ENCODE measurements at places on chromosomes 16 and 17. TPM values are rescaled to one million over a fixed set of nuclear protein-coding genes. Genes with fewer than 3 reads are reported as not detected.
A peak's percentile ranks its signal among the peaks of the same experiment; 100 is the strongest.

GRCh38 chr17:42623732-42624596, 14.5 kb downstream of the TUBG1 start:
- DNase-seq: no peak

NUTF2 gene
- total RNA-seq: 549 TPM

DNA sequence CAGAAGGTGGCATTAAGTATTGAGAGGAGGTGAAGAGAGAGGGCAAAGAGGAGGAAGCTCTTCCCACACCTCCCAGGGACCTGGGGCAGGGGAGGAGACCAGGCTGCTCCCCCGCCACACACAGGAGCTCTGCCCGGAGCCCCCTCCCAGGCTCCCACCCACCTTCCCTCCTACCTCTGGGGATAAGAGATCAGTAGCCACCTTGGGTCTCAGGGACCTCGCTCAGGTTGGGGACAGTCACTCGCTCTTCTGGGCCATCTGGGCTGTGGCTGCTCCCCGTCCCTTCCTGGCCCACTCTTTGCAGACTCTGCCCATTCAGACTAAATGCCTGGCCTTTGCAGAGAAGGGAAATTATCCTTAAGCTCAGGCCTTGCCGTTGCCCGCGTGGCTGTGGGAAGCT, 14.9 kb upstream of the C16orf74 start:
- no peak for DNase-seq

DNA sequence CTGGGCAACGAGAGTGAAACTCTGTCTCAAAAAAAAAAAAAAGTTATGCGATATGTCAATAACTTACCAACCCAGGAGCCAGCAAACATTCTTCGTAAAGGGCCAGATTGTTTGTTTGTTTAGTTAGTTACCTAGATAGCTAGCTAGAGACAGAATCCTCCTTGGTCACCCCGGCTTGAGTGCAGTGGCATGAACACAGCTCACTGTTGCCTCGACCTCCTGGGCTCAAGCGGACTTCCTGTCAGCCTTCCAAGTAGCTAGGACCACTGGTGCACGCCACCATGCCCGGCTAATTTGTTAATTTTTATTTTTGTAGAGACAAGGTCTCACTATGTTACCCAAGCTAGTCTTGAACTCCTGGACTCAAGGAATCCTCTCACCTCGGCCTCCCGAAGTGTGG, 113.0 kb downstream of the LITAF start:
- peak; percentile 19 for DNase-seq

GRCh38 chr16:22240023-22240710, 34.1 kb downstream of the EEF2K start:
- no peak for DNase-seq

- no peak for DNase-seq
These were observed 109.7 kb downstream of the VAT1L start for GRCh38 chr16:77897831-77898605.

- DNase-seq: no peak
These were observed 142.9 kb downstream of the RAB11FIP4 start for GRCh38 chr17:31534223-31534888.

DNA sequence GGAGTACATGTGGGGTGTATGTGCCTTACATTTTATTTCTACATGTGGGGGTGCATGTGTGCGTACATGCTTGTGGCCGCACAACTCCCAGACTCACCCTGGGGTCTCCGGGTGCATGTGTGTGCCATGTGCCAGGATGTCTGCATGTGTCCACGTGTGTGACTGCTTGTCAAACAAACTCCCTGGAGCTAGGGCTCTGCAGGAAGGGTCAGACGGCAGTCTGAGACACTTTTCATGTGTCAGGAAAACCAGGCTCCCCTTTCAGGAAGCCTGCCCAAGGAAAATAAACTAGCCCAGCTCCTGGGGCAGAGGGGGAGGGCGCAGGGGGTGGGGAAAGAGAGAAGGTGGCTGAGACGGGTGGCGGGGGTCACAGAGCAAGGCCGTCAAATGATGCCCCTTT, 44.7 kb downstream of the FZD2 start:
- no peak for DNase-seq

GRCh38 chr16:89646906-89647305, 10.6 kb downstream of the CHMP1A start:
- no peak for DNase-seq

GRCh38 chr17:36889770-36890349, 47.4 kb upstream of the LHX1 start:
- DNase-seq: no peak

DNA sequence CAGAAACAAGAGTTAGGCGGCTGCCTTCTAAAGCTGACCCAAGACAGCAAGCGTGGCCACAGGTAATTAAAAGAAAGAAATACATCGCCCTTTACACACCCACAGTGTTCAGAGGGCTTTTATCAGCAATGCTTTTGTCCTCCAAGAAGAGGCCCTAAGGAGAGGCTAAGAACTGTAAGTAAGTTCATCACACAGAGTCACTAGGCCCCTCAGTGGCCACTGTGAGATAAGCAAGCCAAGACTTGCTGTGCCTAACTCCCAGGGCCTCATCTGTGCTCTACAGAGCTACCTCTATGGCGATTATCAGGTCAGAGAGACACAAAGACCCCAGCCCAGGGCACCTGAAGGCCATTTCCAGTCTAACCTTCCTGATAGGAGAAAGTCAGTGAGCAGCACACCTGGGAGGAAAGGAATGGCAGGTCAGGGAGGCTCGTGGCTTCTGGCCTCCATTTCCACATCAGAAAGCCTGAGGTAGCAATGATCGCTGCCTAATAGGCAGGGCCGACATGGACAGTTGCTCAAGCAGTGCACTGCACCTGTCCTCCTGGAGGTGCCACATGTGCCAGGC, 545.2 kb upstream of the CDH11 start:
- DNase-seq: no peak

- no peak for DNase-seq
These were observed 132.1 kb downstream of the CLEC16A start for GRCh38 chr16:11076259-11077018.

HEXIM1 gene
- 20.3 TPM for total RNA-seq

PRR11 gene
- total RNA-seq: 54.4 TPM

FAM117A gene
- 3.8 TPM for total RNA-seq

DNA sequence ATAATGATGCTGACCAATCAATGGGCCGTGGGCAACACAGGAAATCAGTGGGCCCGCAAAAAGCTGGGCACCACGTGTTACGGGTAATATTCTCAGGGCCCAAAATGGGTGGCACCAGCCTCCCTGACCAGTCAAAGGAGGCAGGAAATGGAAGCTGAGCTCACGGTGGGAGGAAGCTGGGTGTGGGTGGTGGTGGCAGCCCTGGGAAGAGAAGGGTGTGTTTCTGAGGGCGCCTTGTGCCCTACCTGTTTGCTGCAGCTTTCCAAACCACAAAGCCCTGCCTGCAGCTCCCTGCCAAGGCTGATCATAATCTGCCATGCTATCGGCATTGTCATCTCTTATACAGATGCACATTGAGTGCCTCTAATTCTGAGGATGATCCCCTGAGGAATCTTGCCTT, 457.9 kb downstream of the SLC39A11 start:
- no peak for DNase-seq

DNA sequence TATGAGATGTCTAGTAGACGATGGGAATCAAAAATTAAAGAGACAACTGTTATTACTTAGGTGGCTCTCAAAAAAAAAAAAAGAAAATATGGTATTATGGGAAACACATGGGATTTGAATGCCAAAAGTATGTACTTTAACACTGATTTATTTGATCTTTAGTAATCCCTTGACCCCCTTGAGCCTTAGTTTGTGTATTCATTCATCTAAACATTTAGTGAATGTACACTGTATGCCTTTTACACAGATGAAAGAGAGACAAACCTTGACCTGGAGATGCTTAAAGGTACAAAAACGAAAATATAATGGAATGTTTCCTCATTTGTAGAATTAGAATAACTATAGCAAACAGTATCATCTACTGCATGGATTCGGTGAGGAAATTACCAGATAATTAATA, 38.6 kb upstream of the NETO2 start:
- no peak for DNase-seq

SOX8 gene
- not detected for total RNA-seq

GRCh38 chr16:52254746-52255145, 292.2 kb downstream of the TOX3 start:
- peak; percentile 26 for DNase-seq

DNA sequence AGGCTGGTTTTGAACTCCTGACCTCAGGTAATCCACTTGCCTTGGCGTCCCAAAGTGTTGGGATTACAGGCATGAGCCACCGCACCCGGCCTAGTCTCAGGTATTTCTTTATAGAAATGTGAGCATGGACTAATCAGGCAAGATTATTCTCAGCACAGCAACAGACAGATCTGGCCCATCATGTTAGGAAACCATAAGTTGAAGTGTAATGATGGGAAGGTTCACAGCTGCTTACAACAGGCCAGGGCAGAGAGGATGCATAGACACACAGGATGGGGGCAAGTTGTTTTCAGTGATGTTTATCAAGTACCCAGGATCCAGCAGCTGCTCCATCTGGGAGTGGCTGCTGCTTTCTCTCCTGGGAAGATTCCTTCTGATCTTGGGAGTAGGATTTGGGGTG, 16.6 kb upstream of the NOS2 start:
- no peak for DNase-seq

- DNase-seq: no peak
These were observed 13.6 kb upstream of the TMIGD1 start for GRCh38 chr17:30347488-30347887.

CES1 gene
- total RNA-seq: not detected

- DNase-seq: no peak
These were observed 19.7 kb upstream of the SPPL2C start for GRCh38 chr17:45824901-45825492.

Data from epithelial cell of proximal tubule (primary cell).